ENCODE measurements at places on chromosomes 7 and 10. TPM values are rescaled to one million over a fixed set of nuclear protein-coding genes. Genes with fewer than 3 reads are reported as not detected.

Gene ANKRD22
- total RNA-seq: not detected

Gene NEUROG3
- total RNA-seq: not detected

Gene TRPV5
- total RNA-seq: not detected

Gene KCP
- total RNA-seq: 0.06 TPM

Gene GSTO2
- total RNA-seq: 7.6 TPM

Gene RBM20
- total RNA-seq: 0.28 TPM

Gene TEX47
- total RNA-seq: not detected

Gene UCN3
- not detected for total RNA-seq

Gene MRC1
- total RNA-seq: not detected

Gene GNAT3
- not detected for total RNA-seq

- DNase-seq: peak; percentile 95
Observed at GRCh38 chr7:974820-975681, at the start of gene COX19. TSS of gene COX19 (minus strand) at chr7:975549. CDS start at chr7:975509, 40 bp downstream.

- DNase-seq: no peak
Observed at GRCh38 chr7:148819697-148820360, 64.3 kb downstream of the EZH2 start.

DNA sequence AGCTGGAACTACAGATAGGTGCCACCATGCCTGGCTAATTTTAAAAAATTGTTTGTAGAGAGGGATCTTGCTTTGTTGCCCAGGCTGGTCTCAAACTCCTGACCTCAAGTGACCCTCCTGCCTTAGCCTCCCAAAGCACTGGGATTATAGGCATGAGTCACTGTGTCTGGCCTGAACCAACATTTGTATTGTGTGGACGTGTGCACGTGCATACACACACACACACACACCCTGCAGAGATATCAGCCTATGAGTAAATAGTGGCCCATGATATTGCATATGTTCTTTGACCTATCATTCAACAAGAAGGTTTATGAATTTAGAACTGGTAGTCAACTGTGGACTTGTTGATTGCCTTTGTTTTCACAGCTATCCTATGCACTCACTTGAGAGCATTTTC, 161.6 kb downstream of the BAMBI start:
- no peak for DNase-seq

DNA sequence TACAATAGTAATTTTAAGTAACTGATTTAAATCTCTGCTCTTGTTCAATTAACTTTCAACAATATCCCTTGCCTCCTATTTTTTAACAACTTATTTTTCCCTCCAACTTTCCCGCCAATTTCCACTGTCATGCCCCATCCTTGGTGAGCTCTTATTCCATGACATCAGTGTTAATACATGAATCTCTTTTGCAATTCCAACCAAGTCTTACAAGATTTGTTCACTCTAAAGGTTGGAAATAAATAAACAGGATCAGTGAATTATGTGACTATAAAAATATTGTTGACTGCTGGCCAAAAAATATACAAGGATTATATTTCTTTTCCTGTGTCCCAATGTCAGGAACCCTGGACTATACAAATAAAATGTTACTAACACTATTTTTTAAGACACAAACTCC, 21.0 kb upstream of the AGMO start:
- no peak for DNase-seq

DNA sequence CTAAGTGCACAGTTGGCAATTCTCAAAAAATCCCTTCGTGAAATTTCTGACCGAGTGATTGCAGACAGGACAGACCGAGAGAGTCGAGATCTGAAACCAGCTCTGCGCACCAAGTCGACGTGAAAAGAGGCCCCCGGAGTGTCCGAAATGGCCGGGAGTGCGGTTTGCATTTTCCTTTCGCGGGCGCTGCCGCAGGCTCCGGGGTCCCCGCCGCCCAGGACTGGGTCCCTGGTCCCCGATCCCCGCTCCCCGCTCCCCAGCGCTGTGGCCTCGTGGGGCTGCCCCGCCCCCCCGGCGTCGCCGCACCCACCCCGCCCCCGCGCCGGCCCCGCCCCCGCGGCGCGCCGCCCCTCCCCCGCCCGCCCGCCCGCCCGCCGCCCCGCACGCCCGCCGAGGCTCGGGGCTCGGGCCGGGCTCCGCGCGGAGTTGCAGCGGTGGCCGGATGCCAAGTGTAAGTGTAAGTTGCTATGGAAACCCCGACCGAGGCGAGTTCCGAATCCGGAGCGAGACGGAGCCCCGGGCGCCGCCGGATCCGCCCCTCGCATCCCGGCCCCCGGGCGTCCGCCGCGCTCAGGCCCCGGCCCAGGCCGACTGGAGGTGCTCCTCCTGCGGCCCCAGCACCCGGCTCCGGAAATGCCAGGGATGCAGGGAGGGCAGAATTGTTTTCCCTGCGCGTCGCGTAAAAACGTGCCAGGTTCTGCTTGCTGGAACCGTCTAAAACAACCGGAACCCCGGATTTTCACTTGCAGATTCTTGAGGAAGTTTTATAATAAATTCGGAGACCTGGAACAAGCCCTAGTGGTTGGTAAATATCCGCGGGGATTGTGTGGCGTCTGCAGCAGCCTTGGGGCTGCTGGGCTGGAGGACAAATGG, 4.6 kb downstream of the BMI1 start:
- DNase-seq: peak; percentile 94

GRCh38 chr10:14815681-14816080, 22.2 kb downstream of the CDNF start:
- DNase-seq: no peak

DNA sequence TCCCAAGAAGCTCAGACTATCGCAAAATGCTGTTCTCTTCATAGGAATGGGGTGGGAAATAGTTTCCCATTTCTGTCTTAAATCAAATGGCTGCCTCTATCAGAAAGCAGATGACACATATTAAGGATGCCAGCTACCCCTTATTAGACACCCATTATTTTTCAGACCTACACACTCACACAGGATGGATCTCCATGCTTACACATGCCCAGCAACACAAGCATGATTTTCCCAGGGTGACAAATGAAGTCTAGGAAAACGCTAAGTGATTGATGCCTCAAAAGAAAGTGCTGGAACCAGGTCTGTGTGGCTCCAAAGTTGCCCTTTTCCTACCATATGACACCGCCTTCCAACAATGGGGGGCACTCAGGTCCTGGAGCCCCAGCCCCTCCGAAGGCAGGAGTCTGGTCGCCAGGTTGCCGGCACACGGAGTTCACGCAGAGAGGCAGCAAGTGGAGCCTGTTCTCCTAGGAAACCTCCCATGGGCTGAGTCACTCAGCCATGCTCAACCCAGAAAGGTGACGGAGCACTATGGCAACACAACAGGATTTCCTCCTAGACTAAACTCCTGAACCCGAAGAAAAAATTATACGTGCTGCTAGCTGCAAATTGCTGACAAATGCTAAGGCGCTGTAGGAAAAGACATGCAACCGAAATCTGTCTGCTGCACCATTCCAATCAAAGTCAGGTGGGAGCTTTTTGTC, 19.8 kb downstream of the VOPP1 start:
- DNase-seq: no peak

DNA sequence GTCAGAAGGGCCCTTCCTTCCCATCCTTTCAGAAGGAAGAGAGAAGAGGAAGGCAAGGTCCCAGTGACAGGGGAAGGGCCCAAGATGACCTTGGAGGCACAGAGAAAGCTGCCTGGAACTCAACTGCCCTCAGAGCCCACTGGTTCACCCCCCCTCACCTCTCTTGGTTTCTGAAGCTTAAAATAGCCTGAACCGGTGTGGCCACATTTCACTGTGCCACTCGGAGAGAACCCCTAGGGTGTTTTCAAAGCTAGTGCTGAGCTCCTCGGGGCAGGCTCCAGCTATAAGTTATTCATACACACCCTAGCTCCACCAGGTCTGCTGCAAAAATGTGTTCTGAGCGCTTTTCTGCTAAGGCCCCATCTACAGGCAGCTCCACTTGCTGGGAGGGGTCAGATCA, 60.9 kb upstream of the ADRB1 start:
- no peak for DNase-seq

GRCh38 chr10:25065761-25066476, 49.5 kb downstream of the THNSL1 start:
- DNase-seq: no peak

GRCh38 chr10:131660427-131660826, 240.4 kb upstream of the PPP2R2D start:
- no peak for DNase-seq

- no peak for DNase-seq
Observed at GRCh38 chr7:88539518-88539917, 220.0 kb upstream of the ZNF804B start.

GRCh38 chr7:52369922-52370321, 665.5 kb upstream of the POM121L12 start:
- no peak for DNase-seq

GRCh38 chr7:82566752-82567151, 123.2 kb upstream of the CACNA2D1 start:
- no peak for DNase-seq

DNA sequence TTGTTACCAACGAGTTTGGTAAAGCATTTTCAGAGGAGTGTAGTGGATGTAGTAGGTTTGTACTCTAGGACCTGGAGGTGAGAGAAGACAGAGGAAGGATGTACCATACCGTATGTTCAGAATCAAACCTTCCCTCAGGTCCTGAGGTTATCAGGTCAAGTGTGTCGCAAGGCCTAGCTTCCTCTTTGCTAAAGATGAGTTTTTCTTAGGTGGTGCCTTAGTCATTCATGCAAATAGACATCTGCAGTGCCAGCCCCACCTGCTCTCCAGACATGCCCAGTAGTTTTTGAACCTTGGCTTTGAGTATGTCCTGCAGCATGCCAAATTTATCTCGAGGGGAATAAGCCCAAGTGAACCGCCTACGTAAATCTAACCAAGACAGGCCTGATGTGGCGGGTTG, 71.3 kb downstream of the HDAC9 start:
- no peak for DNase-seq

GRCh38 chr10:78181381-78182055, 147.9 kb downstream of the RPS24 start:
- DNase-seq: no peak

- DNase-seq: no peak
Observed at GRCh38 chr10:120145107-120145506, 252.6 kb downstream of the SEC23IP start.

- no peak for DNase-seq
Observed at GRCh38 chr10:71244431-71245419, 32.4 kb downstream of the UNC5B start.

- no peak for DNase-seq
Observed at GRCh38 chr10:104456802-104457542, 103.3 kb downstream of the CFAP58 start.

GRCh38 chr10:13871776-13872175, 285.0 kb downstream of the PRPF18 start:
- DNase-seq: no peak

DNA sequence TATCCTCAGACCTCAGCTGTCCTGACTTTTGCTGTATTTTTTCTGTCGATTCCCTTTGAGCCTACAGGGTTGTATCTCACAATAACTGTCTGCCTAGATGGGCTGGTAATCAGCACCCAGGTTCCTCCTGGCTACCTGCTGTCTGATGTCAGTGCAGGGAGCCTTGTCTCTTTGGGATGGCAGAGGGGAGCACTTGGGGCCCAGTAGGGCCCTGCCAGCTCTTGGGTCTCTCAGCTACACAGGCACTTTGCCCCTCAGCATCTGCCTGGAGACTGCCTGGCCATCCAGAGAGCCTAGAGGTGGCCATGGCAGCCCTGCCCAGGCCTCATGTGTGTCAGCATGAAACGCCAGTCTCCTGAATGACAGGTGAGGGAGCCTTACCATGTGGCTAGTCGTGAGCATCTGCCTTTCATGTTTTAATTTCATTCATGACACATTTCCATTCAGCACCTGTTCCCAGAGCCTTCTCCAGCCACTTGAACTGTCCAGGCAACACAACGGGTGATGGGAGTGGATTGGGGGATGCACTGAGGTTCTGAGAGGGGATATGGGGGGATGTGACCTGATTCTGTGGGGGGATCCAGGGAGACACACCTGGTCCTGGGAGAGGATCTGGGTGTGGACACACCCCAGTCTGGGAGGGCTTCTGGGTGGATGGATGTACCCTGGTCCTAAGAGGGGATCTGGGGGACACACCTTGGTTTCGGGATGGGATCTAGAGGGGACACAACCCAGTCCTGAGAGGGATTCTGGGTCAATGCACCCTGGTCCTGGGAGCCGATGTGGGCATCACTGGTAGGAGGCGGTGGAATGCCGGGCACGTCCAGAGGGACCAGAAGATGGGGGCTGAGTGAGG, 21.9 kb downstream of the ADCY1 start:
- DNase-seq: no peak

DNA sequence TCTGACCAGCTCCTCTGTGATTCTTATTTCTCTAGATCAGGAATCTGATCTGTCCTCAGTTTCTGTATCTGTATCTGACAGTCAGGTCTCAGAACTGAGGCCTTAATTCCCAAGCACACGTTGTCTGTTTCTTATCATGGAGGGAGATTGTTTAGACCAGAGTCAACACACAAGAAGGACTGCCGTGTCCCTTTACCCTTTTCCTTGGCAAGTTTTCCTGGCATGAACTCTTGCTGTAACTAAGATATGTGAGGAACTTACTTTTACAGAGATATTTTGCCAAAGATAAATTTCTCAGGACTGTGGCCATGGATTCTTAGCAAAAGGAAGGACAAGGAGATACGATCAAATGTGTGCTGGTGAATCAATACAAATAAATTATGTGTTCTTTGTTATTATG, 181.0 kb downstream of the SORCS3 start:
- no peak for DNase-seq

- DNase-seq: no peak
Observed at GRCh38 chr10:30557884-30558283, 71.7 kb downstream of the LYZL2 start.

DNA sequence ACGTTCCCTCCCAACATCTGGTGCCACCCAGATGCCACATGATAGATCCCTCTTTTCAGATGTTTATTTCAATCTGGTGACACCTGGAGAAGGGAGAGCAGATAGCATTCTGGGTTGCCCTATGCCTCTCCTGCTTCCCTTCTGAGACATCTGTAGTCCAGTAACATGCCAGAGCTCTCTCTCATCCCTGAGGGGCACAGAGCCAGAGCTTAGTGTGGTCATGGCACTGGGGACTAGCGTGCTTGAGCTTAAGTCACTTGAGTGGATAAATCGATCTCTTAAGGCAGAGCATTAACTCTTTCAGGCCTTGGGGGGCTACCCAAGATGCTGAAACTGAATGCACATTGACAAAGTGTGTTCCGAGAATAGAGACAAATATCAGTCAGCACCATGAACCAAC, 47.9 kb downstream of the WNT2 start:
- no peak for DNase-seq

DNA sequence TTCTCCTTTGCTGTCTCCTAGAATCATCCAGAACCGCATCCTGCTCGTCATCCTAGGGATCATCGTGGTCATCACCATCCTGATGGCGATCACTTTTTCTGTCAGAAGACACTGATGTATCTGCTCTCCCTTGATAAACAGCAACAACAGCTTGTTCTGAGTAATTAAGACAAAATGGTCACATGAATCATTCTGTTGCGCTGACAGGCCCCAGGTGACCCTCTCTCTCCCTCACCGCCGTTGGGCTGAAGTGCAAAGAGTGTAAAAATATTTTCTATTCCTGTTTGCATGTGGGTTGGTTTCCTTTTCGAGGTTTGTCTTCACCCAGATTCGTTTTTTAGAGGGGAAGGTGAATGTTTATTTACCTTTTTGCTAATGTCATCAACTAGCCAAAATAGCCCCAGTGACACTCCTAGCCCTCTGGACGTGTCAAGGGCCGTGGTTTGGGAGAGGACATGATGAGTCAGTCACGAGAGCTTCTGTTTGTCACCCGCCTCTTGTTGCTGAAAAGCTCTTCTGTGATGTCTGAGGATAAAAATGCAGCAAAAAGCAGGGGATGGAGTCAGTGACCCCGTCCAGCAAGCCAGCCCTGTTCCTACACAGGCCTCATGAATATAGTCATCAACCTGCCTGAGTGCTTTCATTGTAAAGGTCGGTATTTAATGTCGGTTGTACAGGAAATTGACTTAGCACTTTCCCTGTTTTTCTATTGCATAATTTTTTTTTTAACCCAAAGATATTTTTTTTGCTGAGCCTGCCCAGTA, 134.6 kb upstream of the TCF7L2 start:
- no peak for DNase-seq
